ENCODE measurements at places on chromosomes 1 and 21.
A peak's percentile ranks its signal among the peaks of the same experiment; 100 is the strongest.

DNA sequence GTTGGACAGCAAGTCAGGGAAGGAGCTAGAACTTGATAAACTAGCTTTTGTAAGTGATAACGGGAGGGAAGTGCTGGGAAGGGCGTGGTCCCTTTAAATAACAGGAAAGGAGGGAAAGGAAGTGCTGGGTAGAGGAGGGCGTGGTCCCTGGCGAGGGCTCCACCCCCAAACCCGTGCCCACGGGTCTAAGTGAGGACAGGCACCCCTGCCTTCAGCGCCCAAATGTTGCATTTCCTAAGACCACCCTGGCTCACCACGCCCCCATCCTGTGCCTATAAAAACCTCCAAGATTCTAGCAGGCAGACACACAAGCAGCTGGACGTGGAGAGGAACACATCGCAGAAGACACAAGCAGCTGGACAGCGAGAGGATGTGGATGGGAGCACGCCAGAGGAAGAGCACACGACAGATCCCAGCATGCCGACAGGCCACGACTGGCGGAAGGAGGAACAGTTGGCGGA, 58.5 kb downstream of the PALMD start:
- peaks cover 9% of the 10 kb centered on the region for H3K27me3 ChIP-seq
- peaks cover 1% of the 10 kb centered on the region for H3K4me1 ChIP-seq
- H3K27ac ChIP-seq, result no peak overlapping the region
- no peaks in the 10 kb centered on the region for H3K36me3 ChIP-seq

- peak overlapping the region; percentile 71 for H3K27ac ChIP-seq
- peak; percentile 81 for DNase-seq
- H3K27me3 ChIP-seq, result peaks cover 8% of the 10 kb centered on the region
- peaks cover 32% of the 10 kb centered on the region for H3K4me1 ChIP-seq
Measured at GRCh38 chr1:245332513-245332912, 177.7 kb downstream of the KIF26B start.

GRCh38 chr1:164660775-164661174, 101.8 kb downstream of the PBX1 start:
- peaks cover 7% of the 10 kb centered on the region for H3K4me1 ChIP-seq
- H3K4me3 ChIP-seq, result no peak overlapping the region
- H3K36me3 ChIP-seq, result no peaks in the 10 kb centered on the region

DNA sequence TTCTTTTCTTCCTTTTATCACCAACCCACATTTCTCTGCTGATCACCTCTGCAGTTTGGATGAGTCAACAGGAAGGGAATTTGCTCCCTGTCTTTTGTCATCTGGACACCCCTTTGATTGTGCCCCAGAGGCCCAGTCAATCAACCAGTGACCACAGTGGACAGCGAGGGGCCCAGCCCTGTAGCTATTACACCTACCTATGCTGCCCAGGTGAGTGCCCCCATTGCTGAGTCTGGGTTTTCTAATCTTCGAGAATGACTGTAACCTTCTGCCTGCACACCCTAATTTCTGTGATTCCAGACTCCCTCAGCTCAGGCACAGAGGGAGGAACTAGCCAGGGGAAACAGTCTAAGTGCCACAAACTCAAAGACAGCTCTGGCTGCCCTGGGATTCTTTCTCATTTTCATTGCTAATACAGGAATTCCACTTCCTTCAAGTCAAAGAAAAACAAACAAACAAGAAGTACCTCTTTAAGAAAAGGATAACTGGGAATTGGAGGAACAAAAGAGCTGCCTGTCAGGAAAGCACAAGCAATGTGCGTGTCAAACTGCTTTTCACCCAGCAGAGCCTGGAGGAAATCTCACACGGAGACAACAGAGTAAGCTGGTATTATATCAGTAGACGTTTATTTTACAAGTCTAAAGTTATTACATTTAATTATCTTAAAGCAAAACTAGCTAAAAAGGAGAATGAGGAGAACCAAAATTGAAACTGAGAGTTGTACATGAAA, 311.1 kb downstream of the AJAP1 start:
- H3K27ac ChIP-seq, result no peak overlapping the region
- DNase-seq, result no peak
- peaks cover 4% of the 10 kb centered on the region for H3K27me3 ChIP-seq
- peaks cover 10% of the 10 kb centered on the region for H3K4me1 ChIP-seq
- H3K4me3 ChIP-seq, result no peak overlapping the region

DNA sequence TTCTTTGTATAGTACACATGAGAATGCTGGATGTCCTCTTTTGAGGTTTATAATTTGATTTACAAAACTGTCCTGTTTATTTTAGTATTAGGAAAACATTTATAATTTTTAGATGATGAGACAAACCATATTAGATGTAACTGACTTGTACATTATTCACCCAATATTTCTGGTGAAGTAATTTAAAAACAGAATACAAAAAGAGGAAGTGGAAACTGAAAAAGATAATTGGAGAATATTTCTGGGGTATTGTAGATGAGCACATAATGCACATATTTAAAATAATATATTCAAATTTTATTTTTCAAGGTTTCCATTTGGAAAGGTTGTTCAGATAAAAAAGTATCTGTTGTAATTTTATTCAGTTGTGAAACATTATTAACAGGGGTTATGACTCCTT, 40.7 kb downstream of the XPR1 start:
- no peak overlapping the region for H3K4me3 ChIP-seq
- no peaks in the 10 kb centered on the region for H3K27me3 ChIP-seq
- peaks cover 16% of the 10 kb centered on the region for H3K4me1 ChIP-seq
- no peak for DNase-seq
- peaks cover 51% of the 10 kb centered on the region for H3K36me3 ChIP-seq

DNA sequence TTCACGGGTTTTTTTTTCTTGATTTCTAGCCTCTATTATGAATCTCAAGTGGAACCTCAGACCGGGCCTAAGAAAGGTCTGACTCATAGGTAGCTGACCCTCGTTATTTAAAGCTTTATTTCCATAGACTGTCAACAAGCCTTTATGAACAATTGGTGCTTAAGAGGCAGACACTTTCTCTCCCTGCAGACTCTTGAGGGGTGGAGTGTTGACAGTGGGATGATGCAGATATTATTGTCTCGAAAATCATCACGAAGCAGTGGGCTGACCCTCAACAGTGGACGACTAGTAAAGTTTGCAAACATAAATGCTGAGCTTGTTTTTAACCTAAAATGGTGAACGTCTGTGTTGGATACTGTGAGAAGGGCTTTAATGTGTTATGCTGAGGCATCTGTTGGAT, 1.8 kb downstream of the SFT2D2 start:
- no peak for DNase-seq
- H3K4me3 ChIP-seq, result peak overlapping the region; percentile 91
- H3K27me3 ChIP-seq, result peaks cover 6% of the 10 kb centered on the region
- H3K36me3 ChIP-seq, result peaks cover 43% of the 10 kb centered on the region

DNA sequence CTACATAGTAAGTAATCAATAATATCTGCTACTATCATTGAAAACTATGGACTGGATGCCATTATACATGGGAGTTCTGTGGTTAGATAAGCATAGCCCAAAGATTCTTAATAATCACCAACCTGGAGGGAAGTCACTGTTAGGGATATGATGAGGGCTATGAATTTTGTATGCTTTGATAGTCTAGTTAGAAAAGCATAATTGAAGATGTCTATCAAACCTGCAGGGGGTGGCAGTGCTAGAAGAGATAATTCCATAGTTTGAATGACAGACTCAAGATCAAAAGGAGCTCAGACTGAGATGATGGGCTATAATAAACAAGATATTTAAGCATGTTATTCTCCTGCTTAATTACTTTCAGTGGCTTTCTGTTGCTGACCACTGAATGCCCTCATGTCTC, 15.4 kb upstream of the COA6 start:
- H3K4me3 ChIP-seq, result peak overlapping the region; percentile 87
- H3K4me1 ChIP-seq, result peaks cover 22% of the 10 kb centered on the region
- DNase-seq, result no peak
- peaks cover 8% of the 10 kb centered on the region for H3K27me3 ChIP-seq

DNA sequence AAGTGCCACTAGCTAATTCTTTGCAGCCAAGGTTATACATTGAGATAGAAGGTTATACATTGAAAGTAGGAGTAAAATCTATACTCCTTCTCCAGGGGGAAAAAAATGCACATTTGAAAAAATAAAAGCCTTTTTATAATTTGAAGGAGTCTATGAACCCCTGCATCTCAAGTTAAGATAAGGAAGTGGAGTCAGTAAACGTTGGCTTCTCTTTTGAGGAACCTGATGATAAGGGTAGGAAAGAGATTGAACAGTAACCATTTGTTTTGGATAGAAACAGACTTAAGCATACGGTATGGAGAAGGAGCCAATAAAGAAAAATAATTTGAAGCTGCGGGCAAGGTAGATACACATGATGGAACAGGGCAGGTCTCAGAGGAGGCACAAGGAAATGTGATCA, 64.1 kb downstream of the RPAP2 start:
- no peak for DNase-seq
- no peak overlapping the region for H3K4me3 ChIP-seq
- peaks cover 57% of the 10 kb centered on the region for H3K36me3 ChIP-seq
- H3K27ac ChIP-seq, result no peak overlapping the region
- no peaks in the 10 kb centered on the region for H3K27me3 ChIP-seq

GRCh38 chr1:205569411-205570172, 62.2 kb downstream of the ELK4 start:
- DNase-seq, result no peak
- H3K27ac ChIP-seq, result no peak overlapping the region
- H3K4me3 ChIP-seq, result no peak overlapping the region
- peaks cover 51% of the 10 kb centered on the region for H3K27me3 ChIP-seq
- no peaks in the 10 kb centered on the region for H3K36me3 ChIP-seq

- H3K4me1 ChIP-seq, result peaks cover 3% of the 10 kb centered on the region
- H3K27ac ChIP-seq, result no peak overlapping the region
- no peaks in the 10 kb centered on the region for H3K27me3 ChIP-seq
- no peak overlapping the region for H3K4me3 ChIP-seq
- peaks cover 3% of the 10 kb centered on the region for H3K36me3 ChIP-seq
- no peak for DNase-seq
Measured at GRCh38 chr1:193707271-193708021, 521.0 kb upstream of the B3GALT2 start.

DNA sequence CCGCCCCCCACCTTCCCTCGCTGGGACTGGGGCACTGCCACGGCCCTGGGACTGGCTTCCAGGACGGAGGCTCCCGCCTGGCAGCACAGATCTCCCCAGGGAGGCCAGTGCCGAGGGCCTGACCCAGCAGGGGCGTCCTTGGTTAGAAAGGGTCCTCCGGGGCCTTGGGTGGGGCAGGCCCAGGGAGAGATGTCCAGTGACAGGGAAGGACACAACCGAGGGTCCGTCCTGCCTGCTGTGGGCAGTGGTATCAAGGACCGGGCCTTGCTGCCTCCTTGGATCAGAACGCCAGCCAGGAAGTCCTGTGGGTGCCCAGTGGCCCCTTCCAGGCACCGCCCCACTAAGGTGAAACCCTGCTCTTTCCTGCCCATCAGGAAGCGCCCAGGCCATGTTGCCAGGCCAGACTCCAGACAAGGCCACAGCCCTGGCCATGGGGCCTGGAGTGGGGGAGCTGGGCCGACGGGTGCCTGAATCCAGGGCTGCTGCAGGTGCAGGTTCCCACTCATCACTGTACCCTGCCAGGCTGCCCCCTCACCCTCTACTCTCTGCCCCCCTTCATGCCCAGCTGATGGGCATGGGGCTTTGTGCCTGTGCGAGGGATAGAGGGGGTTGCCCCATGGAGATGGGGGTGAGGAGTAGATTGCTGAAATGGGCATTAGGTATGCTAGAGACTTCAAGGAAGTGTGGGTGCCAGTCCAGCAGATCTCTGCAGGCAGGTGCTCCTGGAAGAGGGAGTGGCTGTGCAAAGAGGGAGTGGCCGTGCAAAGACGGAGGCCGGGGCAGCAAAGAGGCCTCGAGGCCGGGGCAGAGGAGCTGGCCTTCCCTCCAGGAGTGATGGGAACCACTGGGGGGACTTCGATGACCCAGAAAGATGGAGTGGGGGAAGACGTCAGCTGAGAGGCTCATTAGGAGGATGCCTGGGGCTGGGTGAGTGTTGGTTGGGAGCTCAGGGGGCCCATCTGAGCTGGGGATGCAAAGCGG, 2.2 kb upstream of the PRKCZ start:
- H3K27ac ChIP-seq, result no peak overlapping the region
- no peaks in the 10 kb centered on the region for H3K36me3 ChIP-seq
- peaks cover 18% of the 10 kb centered on the region for H3K4me1 ChIP-seq

GRCh38 chr1:167106119-167106461, 12.2 kb downstream of the STYXL2 start:
- H3K27ac ChIP-seq, result no peak overlapping the region
- peaks cover 55% of the 10 kb centered on the region for H3K4me1 ChIP-seq
- H3K36me3 ChIP-seq, result peaks cover 3% of the 10 kb centered on the region
- no peak for DNase-seq
- no peaks in the 10 kb centered on the region for H3K27me3 ChIP-seq

- peaks cover 14% of the 10 kb centered on the region for H3K36me3 ChIP-seq
- H3K4me3 ChIP-seq, result peak within 1 kb of the TSS; percentile 63
- H3K27ac ChIP-seq, result peak within 1 kb of the TSS; percentile 72
- H3K4me1 ChIP-seq, result peaks cover 19% of the 10 kb centered on the region
- DNase-seq, result no peak
- H3K27me3 ChIP-seq, result peaks cover 95% of the 10 kb centered on the region
Measured at GRCh38 chr1:90716552-90717355, at the start of gene BARHL2. Gene BARHL2, minus strand, starts transcription at chr1:90717302. Its CDS starts 107 bp downstream, at chr1:90717195.

DNA sequence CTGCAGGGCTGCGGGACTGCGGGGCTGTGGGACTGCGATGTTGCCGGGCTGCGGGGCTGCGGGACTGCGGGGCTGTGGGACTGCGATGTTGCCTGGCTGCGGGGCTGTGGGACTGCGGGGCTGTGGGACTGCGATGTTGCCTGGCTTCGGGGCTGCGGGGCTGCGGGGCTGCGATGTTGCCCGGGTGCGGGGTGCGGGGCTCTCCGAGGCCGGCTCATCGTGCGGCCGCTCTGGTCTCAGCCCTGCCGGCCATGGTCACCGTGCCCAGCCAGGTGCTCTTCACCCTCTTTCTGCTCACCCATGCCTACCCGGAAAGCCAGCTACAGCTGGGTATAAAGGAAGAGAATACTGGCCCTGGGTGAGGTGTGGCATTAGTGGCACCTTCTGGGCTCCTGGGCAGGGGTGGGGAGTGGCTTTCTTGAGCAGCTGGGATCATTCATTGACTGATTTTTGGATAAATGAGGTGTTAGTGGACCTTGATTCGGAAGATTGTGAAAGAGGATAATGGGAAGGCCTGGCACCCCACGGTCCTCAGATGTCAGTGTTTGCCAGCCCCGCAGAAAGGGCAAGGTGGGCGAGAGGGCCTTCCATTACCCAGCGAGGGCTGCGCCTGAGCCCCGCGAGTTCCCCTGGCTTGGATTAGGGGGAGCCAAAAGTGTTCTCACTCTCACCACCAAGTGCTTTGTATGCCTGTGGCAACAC, 36.3 kb downstream of the COQ8A start:
- DNase-seq, result no peak
- H3K27ac ChIP-seq, result no peak overlapping the region
- H3K4me1 ChIP-seq, result no peaks in the 10 kb centered on the region
- peaks cover 7% of the 10 kb centered on the region for H3K36me3 ChIP-seq
- H3K27me3 ChIP-seq, result no peaks in the 10 kb centered on the region

DNA sequence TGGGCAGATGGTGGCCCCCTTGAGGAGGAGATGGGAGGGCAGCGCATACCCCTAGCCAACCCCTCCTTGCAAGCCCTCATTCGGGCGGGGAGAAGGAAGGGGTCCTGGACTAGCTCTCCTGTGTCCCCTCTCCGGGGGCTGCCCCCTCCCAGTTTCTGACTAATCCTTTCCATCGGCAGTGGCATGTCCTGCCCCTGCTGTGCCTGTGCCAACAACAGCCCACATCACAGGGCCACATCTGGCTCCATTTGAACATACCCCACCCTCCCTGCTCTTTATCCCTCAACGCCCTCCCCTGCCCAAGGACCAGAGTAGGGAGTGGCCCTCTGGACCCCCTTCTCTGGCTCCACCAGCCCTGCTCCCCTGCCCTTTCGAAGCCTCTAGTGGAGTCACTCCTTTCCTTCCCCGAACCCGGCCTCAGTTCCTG, 11.0 kb upstream of the LMNA start:
- DNase-seq, result peak; percentile 61
- H3K4me3 ChIP-seq, result no peak overlapping the region
- no peaks in the 10 kb centered on the region for H3K36me3 ChIP-seq

Measured in activated naive CD8-positive, alpha-beta T cell treated with anti-CD3 and anti-CD28 coated beads for 36 hours (primary cell).